Retinal pigment epithelial cell (primary cell): ENCODE measurements at places on chromosomes 3 and 15.

DNA sequence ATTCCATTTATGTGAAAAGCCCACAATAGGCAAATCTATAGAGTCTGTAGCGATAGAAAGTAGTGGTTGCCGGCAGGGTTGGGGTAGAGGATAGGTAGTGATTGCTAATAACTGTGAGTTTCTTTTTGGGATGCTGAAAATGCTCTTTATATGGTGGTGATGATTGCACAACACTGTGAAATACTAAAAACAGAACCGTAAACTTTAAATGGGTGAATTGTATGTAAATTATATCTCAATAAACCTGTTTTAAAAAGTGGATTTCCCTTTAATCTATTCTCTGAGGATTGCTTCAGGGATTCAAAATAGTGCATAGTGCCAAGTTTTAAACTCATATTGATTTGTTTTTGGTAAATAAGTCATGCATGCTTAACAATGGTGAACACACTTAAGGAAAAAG is 140.2 kb downstream of the LPP start:
- DNase-seq: no peak

GRCh38 chr15:48086576-48086975 is 34.2 kb upstream of the SLC24A5 start:
- DNase-seq: peak; percentile 61

DNA sequence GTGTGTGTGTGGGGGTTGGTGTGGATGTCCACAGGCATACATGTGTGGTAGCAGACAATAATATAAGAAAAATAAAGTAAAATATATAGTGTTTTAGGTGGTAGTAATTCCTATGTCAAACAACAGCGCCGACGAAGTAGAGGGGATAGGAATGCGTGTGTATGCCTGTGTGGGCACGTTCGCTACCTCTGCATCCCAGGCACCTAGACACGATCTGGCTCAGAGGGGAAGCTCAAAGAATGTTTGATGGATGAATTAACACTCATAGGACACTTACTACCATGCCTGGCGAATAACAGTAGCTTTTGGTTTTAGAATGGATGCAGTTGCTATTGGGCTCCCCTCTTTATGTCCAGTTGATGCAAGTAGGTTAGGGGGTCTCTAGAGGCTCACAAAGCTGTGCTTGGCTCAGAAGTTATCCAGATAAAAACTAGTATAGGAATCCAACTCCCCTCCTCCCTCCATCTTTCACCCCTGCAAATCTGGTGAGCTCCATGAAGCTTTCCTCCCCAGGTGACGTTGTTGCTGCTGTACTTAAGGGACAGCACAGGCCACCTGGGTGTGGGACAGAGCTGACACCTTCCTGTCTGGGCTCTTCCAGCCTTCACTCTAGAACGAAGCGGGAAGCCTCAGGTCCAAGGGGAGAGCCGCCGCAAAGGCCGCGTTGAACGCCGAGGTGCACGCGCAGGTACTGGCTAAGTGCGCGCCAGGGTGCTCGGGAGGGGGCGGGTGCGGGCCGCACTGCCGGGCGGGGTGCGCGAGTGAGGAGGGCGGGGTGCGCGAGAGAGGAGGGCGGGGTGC is 192.6 kb upstream of the LYSMD4 start:
- no peak for DNase-seq

- DNase-seq: no peak
Measured at GRCh38 chr3:75049533-75049932, 435.1 kb upstream of the CNTN3 start.

- no peak for DNase-seq
Measured at GRCh38 chr15:90987561-90988141, 6.7 kb downstream of the PRC1 start.

DNA sequence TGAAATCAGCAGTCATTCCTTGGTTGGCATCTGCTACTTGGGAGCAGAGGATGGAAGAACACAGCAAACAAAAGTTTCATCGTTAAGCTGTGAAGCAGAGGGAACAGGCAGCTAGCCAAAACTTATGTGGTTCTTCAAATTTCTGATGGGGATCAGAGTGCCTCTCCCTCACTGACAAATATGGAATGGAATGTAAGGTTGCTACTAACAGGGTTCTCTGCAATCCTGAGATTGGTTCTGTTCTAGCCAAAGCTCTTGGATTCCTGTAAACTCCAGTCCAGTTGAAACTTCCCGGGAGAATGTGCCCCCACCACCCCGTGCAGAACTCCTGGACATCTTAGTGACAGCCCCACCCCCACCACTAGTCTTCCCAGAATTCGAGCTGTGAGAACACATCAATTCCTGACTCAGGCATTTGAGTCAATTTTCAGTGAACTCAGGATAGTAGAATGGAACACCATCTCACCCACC is 55.9 kb upstream of the PHLDB2 start:
- peak; percentile 89 for DNase-seq

- no peak for DNase-seq
Measured at GRCh38 chr3:117939425-117940027, 1095.1 kb downstream of the IGSF11 start.

DNA sequence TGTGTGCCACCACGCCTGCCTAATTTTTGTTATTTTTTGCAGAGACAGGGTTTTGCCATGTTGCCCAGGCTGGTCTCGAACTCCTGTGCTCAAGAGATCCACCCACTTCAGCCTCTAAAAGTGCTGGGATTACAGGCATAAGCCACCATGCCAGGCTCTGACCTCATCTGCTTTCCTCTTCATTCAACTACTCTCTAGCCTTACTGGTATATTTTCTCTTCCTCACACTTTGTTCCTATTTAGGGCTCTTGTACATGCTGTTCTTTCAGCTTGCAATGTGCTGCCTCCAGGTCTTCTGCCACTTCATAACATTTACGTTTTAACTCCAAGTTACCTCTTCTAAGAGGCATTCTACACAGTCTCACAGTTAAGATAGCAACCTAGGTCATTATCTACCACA is 34.9 kb downstream of the PIK3CB start:
- DNase-seq: no peak

DNA sequence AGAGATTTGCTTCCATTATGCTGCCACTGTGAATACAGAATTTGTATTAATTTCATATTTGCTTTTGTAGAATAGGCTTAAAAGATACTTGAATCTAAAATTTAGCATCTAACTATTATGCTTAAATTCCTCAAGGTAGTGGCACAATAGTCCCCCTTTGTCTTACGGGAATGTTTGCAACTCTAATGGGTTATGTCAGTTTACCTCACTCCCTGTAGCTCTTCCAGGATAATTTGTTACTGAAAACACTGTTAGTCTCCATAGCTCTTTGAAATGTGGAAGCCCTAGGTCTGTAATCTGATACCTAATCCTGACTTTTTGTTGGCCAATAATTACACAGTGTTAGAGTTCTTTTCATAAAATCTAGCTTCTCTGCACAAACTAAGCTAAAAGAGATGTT is 433.4 kb downstream of the PYDC2 start:
- no peak for DNase-seq

DNA sequence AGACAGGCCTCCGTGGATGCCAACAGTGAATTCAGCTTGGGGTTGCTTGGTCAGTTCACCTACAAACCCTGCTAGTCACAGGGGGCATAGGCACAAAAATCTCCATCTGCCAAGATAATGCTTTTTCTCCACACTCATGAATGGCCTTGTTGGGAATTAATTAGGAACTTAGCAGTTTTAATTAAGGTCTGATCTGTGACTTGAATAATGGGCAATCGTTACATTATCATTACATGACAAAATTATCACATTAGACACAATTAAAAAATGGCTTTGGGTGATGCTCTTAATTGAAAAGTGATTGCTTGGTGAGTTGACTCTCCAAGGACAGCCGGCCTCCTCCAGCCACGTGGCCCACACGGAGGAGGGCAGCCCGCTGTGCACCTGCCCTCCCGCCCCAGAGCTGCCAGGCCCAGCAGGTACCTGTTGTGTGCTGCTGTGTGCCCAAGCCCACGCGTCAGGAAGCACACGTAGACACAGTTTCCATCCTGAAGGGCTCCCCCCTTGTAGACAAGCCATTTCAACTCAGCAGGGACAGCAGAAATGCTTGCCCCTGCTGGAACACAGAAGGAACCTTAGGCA is 274.2 kb downstream of the OCA2 start:
- DNase-seq: no peak

DNA sequence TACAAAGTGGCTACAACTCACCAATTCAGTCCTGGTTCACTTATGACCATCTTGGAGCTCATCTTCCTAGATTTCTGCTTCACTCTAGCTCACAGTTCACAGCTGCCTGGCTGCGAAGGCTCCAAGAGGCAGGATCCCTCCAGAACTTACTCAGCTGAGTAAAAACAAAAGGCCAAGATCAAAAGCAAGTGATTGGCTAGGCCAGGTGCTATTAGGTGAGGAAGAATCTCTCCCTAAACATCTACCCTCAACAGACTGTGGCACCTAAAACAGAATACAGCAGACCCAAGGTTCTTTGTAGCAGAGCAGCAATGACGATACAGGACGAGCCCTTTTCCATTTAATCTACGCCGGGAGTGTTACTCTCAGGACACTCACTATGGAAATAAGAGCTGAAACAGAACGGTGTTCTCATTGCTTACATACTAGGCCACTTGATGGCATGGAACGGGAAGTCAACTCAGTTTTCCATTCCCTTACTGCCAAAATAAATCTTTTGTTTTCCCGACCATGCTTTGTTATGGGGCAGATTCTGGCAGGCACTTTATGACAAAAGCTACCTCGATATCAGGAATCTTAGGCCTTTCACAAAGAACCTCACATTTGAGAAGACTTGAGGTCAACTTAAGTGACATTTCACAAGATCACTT is 901 bp downstream of the ICE2 start:
- DNase-seq: no peak

- no peak for DNase-seq
Measured at GRCh38 chr3:196042673-196043072, 39.2 kb downstream of the TFRC start.

DNA sequence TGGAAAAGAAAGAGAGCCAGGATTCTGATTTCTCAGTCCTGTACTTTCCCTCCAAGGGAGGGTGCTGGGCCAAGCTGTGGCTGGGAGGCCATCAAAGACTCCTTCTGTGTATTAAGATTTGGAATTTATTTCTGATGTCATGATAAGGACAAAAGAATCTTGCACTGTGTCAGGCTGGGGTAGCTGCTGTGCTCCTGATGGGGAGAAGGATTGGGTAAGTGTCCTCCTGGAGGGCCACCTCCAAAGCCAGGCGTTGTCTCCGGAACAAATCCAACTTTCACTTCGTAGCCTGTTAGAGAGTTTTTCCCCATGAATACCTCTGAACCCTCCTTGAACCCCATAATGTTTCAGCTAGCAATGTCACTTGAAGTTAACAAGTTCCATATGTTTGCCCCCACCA is 29.9 kb downstream of the CLDN11 start:
- no peak for DNase-seq

- DNase-seq: no peak
Measured at GRCh38 chr15:37199545-37199944, 99.2 kb upstream of the MEIS2 start.

- DNase-seq: no peak
Measured at GRCh38 chr15:25777037-25777436, 86.1 kb downstream of the ATP10A start.

DNA sequence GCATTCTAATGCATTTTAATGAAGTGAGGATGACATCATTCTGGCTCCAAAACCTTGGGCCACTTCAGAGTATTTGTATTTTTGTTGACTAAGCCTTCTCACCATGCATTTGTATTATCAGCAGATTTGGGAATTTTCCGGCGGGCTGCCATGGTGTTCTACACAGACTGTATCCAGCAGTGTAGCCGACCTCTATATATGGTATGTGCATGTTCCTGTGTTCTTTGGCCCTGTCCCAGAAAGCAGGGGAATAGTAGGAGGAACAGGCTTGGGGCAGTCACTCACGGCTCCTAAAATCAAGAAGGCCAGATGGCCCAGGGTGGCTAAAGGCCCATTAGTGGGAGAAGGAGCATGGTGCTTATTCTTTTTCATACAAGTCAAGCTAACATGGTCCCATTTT is 80.5 kb downstream of the USF3 start:
- no peak for DNase-seq
